Activated naive CD8-positive, alpha-beta T cell treated with anti-CD3 and anti-CD28 coated beads, Interleukin-2, amount 10 ng/mL, durations not matched to agents 7 days and 5 days (primary cell): ENCODE measurements at places on chromosomes 2 and 18.

- DNase-seq = no peak
These were observed 43.3 kb downstream of the CACNB4 start for GRCh38 chr2:152055366-152056108.

DNA sequence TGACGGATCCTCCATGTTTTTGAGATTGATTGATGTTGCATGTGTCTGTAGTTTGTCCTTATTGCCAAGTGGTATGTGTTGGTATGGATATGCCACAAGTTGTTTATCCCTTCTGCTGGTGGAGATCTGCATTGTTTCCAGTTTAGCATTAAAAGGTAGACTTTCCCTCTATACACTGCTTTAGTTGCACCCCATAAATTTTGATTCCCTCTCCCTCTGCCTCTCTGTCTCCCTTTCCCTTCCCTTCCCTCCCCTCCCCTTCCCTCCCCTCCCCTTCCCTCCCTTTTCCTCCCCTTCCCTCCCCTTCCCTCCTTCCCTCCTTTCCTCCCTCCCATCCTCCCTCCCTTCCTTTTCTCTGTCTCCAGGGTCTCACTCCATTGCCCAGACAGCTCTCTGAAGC, 18.6 kb upstream of the TOGARAM2 start:
- DNase-seq = no peak

DNA sequence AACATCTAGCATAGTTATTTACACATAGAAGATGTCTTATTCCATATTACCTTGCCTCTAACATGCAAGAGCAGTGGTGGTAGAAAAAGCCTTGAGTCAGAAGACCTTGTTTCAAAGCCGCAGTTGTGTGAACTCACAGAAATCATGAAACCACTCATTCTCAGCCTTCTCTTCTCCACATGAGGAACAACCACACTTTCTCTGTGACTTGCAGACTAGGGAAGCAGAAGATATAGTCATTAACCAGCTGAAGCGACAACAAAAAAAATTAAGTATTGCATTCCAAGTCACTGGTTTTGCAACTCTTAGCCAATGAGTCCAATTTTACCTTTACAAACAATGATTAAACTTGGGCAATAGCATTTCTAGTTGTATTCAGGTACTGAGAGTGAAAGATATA, 19.0 kb downstream of the TWSG1 start:
- DNase-seq = no peak

DNA sequence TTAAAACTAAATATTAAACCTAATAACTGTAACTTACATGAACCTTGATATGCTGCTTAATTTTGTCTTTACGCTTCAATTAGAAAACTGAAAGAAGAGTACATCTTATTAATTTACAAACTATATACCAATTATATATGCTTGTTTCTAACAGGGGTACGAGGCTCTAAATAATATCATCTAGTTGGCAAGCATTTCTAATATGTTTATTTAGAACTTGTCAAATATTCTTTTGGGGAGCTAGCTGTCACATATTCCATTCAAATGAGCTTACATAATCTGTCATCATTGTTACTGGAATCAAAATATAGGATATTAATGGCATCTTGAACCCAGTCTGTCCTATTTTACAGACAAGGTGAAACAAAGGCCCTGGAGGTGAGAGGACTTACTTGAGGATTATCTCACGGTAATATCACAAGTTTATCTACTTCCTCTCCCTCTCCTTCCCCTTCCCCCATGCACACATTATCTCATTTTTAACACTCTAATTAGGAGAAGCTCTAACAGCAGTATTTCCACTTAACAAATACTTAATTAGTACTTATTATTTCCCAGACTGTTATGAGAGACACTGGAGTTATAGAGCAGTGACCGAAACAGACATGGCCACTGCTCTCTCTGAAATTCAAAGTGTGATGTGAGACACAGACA, 3.5 kb downstream of the PRKD3 start:
- no peak for DNase-seq
